ENCODE measurements at places on chromosomes 2 and 18.
A peak's percentile ranks its signal among the peaks of the same experiment; 100 is the strongest.

DNA sequence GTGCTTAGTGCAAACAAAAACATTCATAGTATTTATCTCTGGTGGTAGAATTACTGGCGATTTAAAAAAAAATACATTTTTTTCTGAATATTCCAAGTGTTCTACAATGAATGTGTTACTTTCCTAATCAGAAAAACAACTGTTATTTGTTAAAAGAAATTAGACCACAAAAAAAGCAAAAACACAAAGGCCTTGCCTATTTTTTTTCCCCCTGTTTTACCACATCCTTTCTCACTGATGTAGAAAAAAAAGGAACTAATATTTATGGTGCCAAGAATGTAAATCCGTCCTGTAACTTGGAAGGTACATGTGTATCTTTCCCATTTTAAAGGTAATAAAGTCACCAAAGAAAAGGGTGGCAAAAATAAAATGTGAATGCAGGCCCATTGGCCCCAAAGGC, 28.4 kb upstream of the MGAT4A start:
- DNase-seq: no peak

DNA sequence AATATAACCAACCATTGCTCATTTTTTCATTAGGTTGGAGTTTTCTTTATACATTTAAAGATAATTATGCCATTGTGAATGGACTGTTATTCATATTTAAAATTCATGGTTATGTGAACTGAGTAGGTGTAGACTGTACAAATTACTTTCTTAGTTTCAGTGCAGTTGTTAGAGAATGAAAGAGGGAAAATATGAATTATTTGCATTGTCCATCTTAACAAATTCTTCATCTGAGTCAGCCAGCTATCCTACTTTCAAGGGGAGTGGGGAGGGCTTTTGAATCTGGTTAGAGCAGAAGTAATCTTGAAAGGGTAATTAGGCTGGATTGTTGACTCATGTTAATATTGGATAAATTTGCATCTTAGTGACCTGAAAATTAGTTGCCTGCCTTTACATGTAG, 212.0 kb downstream of the MCFD2 start:
- DNase-seq: no peak

DNA sequence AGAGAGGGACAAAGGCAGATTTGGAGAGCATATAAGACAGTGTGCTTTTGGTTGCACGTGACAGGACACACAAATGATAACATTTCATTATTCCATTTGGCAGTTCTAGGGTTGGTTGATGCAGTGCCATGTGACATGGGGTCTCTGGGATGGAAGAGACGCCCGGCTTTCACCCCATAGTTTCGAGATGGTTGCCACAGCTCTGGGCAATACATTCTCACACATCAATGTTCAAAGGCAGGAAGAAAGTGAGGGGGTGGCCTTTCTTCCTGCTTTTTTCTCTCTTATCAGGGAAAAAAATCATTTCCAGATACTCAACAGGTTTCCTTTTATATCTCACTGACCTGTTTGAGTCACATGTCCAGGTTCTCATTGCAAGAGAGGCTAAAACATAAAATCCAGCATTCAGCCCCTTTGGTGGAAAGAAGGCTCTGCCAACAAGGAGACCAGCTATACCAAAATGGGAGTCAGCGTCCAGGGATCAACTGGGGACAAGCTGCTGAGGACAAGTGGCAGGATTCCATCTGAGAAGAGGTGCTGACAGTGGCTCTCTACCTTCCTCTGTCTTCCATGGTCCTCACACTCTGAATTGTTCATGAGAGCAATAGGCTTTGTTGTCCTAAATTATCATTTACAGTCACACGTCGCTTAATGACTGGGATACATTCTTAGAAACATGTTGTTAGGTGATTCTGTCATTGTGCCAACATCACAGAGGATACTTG, 29.1 kb upstream of the ANKRD44 start:
- no peak for DNase-seq

DNA sequence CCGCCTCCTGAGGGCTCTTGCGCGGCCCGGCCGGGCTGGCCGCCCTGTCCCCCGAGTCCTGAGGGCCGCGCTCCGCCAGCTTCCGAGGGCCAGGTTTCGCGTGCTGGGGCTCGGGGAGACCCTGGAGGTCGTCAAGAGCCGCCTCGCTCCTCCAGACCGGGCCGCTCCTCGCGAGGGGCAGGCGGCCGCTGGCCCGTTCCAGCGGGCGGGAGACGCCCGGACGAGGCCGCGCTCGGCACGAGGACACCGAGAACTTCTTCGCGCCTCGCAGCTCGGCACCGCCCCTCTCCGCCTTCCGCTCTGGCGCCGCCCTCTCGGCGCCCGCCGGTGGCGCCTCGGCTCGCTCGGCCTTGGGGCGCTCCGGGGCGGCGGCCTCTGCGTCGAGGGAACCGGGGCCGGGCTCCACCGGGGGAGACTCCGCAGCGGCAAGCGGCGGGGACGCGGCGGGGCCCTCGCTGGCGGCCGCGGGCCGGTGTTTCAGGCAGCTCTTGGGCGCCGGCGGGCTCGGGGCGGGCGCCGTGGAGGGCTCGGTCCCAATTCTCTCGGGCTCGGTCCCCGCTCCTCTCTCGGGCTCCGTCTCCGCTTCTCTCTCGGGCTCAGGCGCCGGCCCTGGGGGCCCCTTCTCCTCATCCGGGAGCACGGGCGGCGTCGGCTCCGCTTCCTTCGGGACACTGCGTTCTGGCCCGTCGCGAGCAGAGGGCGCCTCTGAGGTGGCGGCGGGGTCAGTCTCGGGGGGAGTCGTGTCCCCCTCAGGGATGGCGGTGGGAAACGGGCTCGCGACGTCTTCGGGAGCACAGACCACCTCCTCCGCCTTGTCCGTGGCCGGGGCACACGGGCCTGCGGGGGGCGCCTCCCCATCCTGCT, 91.6 kb upstream of the MGAT4A start:
- peak; percentile 35 for DNase-seq

DNA sequence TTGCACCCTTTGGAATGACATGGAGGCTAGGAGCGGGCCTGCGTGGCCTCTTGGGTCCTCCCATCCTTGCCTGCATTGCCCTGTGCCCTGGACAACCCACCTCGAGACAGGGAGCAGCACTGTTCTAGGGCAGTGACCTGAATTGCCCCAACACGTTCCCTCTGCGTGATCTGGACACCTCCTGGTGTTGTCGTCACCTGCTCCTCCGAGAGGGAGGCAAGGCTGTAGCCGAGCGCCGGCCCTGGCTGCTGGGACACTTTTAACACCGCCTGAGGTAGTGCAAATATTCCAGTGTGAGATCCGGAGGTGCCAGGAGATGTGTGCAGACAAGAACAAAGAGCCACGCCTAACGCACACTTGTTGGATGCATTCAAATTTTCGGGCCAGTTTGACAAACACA, 131.5 kb downstream of the SMAD7 start:
- no peak for DNase-seq

DNA sequence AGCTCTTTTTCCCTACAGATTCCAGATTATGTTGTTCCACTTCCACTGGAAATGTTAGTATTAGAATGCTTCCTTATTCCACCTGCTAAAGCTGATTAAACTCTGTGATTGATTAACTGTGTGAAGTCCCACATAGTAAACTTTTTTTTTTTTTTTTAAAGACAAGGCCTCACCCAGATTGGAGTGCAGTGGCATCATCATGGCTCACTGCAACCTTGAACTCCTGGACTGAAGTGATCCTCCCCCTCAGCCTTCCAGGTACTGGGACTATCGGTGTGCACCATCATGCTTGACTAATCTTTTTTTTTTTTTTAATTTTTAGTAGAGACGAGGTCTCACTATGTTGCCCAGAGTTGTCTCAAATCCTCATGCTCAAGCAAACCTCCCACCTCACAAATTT, 108.5 kb upstream of the RBMS1 start:
- DNase-seq: no peak

DNA sequence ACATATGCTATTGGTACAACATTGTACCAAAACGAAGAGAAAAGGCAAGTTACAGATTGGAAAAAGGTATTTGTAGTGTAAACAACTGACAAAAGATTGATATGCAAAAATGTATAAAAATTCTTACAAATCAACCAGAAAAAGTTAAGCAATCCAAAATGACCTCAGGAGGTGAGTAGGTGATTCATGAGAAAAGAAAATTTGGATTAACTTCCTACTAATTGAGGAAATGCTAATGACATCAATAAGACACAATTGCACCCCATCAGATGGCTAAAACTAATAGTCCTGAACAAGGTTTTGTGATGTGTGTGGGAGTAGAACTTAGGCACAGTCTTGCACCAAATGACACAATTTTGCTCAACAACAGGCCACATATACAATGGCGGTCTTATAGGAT, 129.3 kb downstream of the COPS8 start:
- DNase-seq: no peak

Data from bone marrow (tissue), 2 donors.